Stimulated activated CD8-positive, alpha-beta memory T cell treated with anti-CD3 and anti-CD28 coated beads, Interleukin-2, amount 100 ng/mL, for 1 hour (primary cell): ENCODE measurements at places on chromosomes 11 and 22.

GRCh38 chr22:30861688-30862552 lies 106.7 kb downstream of the MORC2 start:
- no peak for DNase-seq

- no peak for DNase-seq
Observed at GRCh38 chr22:48804811-48805301, 1022.8 kb downstream of the BRD1 start.

GRCh38 chr11:2203440-2204259 lies 32.0 kb upstream of the TH start:
- no peak for DNase-seq

DNA sequence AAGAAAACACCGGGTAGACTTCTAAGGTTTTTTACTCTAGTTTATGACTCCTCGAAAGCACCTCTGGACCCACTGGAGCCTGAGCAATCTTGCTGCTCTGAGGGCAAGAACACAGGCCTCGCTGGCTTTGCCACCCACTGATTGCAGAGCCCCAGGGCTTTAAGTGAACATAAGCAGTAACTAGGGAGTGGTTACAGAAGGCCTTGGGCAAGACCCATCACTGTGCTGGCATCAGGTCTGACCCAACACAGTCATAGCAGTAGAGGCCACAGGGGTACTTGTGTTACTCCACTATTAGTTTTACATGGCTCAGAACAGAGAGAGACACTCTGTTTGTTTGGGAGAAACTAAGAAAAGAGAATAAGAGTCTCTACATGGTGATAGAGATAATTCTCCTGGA lies 684.5 kb downstream of the FAM181B start:
- DNase-seq: no peak

- DNase-seq: no peak
Observed at GRCh38 chr11:23997356-23997755, 499.5 kb upstream of the LUZP2 start.

GRCh38 chr11:33970984-33971466 lies 79.1 kb upstream of the LMO2 start:
- DNase-seq: no peak

GRCh38 chr22:29691636-29692326 lies 28.0 kb upstream of the CABP7 start:
- DNase-seq: no peak

DNA sequence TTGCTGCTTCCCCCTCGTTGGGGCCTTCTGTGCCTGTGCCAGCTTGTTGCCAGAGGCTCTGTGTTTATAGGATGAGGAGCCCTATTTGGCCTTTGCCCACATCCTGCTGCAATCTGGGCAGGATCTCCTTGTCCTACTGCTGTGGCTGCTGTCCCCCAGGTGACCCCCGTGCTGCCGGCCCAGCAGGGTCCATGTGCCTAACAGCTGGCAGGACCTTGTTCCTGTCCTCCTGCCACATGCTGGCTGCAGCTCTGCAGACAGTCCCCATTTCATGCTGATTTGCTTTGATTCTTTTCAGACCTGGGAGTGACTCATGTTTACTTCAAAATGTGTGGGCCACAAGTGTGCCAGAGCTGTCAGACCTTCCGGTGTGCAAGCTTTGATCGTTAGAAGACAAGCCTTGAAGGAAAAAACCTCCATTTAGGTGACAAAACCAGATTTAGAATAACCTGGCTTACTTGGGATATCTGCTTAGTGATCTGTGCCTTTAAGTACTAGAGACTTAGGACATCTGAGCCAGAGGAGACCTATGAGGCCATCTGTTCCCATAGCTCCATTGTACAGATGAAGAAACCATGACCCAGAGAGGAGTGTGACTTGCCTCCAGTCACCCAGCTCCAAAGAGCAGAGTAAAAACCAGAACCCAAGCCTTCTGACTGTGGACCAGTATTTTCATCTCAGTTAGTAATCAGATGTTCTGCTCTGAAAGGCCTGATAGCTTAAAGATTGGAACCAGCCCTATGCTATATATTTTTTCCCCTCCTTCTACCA lies 11.1 kb downstream of the NAV2 start:
- DNase-seq: no peak

- no peak for DNase-seq
Observed at GRCh38 chr11:2517016-2517385, 72.2 kb downstream of the KCNQ1 start.

GRCh38 chr11:121727942-121728341 lies 275.2 kb upstream of the SORL1-AS1 start:
- no peak for DNase-seq

GRCh38 chr11:16169541-16169940 lies 186.8 kb downstream of the SOX6 start:
- no peak for DNase-seq
